Fibroblast of skin of right biceps (primary cell): ENCODE measurements at places on chromosomes 7 and 10.
A peak's percentile ranks its signal among the peaks of the same experiment; 100 is the strongest.

- DNase-seq, result peak; percentile 56
These were observed 47.0 kb downstream of the CCDC71L start for GRCh38 chr7:106613848-106614560.

DNA sequence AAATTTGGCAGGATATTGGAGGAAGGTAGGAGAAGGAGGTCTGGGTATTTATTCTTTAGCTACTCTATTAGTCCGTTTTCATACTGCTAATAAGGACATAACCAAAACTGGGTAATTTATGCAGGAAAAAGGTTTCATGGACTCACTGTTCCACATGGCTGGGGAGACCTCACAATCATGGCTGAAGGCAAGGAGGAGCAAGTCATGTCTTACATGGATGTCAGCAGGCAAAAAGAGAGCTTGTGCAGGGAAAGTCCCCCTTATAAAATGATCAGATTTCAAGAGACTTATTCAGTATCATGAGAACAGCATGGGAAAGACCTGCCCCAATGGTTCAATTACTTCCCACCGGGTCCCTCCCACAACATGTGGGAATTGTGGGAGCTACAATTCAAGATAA, 1.9 kb upstream of the INMT start:
- DNase-seq, result no peak

- DNase-seq, result no peak
These were observed 26.2 kb upstream of the EBLN1 start for GRCh38 chr10:22244001-22244400.

DNA sequence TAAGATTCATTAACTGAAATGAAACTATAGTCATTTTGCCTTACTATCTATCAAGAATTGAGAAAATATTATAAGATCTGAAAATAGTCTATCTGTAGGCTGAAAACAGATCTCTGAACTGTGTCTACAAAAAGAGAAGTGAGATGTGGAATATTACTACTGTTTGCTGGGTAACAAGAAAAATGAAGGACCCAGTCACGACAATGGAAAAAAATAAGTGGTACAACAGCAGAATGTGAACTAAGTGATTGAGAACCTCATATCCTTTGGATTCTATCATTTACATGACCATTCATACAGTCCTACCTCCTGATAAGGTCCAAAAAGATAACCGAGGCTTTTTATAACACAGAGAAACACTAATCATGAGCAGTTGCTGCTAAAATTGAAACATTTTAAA, 94.3 kb downstream of the UBE2H start:
- DNase-seq, result no peak

DNA sequence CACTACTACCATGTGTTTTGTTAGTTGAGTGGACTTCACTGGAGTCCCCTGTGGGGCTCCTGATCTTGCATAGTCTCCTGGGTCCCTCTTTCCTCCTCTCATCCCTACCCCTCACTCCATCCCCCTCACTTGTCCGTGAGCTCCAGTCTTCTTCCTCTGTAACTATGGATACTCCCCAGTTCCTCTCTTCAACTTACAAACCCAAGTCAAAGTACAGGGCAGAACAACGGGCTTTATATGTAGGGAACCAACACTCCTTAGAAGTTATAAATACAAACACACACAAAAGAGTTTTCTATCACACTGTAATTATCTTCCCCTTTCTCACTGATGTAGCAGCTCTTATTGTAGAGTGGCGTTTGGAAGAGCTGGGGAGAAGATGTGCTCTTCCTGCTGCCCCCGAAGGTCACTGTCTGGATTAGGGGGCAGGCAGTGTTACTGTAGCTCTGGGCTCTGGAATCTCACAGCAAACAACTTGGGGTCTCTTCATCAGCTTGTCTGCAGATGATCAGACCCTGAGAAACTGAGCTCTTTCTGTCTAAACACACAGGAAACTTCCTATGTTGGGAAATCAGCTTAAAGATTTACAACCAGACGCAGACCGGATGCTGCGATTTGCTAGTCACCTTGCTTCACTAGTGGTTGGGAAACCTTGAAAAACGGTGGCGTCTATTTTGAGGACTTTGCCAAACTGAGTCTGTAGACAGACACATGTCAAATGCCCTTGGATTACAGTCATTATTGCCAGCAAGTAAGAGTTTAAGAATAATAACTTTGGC, 13.6 kb downstream of the SNX10 start:
- no peak for DNase-seq

GRCh38 chr7:53984776-53985175, 557.4 kb upstream of the VSTM2A start:
- DNase-seq, result no peak

GRCh38 chr7:16114071-16114470, 307.3 kb downstream of the CRPPA start:
- DNase-seq, result no peak

- no peak for DNase-seq
These were observed 580 bp downstream of the EEPD1 start for GRCh38 chr7:36153571-36154097.

GRCh38 chr7:99713995-99714570, 20.9 kb downstream of the CYP3A7 start:
- DNase-seq, result no peak

DNA sequence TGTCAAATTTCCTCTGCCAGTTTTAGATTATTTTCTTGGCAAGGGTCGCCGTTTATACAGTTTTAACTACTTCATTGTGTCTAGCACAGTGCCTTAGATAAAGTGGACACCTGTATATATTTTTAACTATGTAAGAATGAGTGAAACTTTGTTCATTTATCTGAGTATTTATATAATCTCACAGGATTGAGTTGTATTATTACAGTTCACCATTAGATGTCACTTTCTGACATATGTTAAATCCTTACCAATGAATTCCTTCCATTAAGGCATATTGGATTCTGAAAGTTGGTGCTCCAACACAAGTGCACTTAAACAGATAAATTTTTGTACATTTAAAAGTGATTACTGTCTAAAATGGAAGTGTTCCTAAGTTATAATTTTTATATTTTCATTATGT, 43.0 kb downstream of the ZMYND11 start:
- DNase-seq, result peak; percentile 34

GRCh38 chr7:138352570-138353461, 107.2 kb upstream of the TRIM24 start:
- no peak for DNase-seq

- DNase-seq, result peak; percentile 61
These were observed 15.2 kb upstream of the FZD1 start for GRCh38 chr7:91248996-91249395.

- DNase-seq, result no peak
These were observed 267.2 kb upstream of the MGMT start for GRCh38 chr10:129199826-129200225.

- no peak for DNase-seq
These were observed 109.4 kb upstream of the ZMIZ1 start for GRCh38 chr10:78959217-78959923.

DNA sequence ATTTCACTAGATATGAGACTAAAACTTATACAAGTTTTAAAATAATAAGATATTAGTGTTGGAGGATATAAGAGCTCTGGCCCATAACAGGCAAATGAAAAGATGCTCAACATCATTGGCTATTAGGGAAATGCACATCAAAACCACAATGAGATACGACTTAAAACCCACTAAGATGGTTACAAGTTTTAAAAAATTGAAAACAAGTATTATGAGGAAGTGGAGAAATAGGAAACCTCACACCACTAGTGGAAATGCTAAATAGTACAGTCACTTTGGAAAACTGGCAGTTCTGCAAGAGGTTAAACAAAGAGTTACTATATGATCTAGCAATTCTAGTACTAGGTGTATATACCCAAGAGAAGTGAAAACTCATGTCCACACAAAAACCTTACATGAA, 17.2 kb downstream of the PANK1 start:
- no peak for DNase-seq

DNA sequence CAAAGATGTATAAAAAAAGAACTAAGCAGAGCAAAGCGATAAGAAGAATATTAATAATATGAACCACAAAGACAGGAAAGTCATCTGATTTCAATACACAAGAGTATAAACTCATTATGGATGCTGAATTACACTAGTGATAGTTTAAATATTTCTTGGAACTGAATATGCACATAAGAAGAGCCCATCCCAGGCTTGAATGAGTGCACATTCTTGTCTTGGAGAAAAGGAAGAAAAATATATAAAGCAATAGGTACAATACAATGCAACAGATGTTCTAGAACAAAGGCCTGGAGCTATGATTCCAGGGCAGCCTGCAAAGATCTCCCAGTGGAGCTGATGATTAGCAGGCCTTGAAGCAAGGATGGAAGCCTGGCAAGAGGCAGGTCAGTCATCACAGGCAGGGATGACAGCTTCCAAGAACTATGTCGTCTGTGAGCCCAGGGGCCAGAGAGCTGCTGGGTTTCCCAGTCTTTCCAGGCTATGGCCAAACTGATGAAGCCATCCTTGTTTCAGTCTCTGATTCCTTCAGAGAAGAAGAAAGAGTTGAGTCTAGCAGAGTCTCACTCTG, 277.6 kb downstream of the KCNMA1 start:
- peak; percentile 66 for DNase-seq

DNA sequence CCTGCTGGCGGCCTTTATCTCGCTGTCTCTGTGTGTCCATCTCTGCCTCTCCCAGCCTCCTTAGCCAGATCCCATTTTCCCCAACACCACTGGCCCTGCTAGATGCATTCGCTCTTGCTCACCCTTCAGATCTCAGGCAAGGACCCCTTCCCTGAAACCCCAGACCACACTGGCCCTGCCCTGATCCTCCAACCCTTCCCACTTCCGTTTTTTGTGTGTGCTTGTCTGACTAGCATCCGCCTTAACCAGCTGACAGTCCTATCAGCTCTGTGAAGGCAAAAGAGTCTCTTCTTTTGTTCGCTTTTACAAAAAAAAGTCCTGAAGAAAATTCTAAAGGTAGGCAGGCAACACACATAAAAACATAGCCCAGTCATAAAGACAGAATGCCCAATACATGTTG, 28.7 kb downstream of the CHST15 start:
- no peak for DNase-seq

DNA sequence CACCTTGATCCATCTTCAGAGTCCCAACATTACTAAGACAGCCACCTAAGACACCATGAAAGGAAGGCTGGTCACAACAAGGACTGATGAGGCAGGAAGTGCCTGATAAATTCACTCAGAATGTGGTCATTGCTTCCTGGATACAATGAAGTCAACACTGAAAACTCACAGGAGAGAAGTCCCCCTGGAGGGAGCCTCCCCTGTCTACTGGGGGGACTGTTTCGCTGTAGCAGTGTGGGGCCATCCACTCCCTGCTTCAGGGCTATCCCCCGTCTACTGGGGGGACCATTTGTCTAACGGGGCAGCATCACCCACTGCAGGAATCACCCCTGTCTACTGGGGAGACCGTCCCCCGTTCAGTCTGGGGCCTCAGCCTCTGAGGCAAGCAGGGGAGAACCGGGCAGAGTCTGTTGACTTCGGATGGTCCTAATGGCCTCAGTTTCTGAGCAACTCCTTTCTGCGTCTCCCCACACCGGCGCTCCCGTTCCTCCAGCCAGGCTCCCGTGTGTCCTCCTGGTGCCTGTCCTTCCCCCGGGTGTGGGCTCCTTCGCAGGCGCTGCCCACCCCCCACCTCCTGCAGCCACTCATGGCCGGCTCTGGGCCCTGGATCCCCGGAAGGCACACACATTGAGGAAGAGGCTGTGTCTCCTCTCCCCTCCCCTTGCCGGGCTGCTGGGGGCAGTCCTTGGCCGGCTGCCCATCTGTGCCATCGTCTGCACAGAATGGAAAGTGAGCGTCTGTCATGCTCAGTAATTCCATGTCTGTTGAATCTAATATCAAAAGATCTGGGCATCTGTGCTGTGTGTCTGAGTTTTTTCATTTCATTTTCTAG, 59.9 kb upstream of the DNAJB6 start:
- DNase-seq, result peak; percentile 67

DNA sequence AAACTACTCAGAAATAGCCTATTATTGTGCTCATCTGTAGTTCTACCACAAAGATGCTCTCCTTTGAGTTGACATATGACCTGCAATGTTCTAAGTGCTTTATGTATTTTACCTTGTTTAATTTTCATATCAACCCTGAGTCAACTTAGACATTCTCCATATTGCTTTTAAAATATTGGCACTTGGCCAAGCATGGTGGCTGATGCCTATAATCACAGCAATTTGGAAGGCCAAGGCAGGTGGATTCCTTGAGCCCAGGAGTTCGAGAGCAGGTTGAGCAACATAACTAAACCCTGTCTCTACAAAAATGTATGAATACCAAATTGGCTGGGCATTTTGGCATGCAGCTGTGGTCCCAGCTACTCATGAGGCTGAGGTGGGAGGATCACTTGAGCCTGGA, 50.6 kb downstream of the PRKG1 start:
- DNase-seq, result no peak

DNA sequence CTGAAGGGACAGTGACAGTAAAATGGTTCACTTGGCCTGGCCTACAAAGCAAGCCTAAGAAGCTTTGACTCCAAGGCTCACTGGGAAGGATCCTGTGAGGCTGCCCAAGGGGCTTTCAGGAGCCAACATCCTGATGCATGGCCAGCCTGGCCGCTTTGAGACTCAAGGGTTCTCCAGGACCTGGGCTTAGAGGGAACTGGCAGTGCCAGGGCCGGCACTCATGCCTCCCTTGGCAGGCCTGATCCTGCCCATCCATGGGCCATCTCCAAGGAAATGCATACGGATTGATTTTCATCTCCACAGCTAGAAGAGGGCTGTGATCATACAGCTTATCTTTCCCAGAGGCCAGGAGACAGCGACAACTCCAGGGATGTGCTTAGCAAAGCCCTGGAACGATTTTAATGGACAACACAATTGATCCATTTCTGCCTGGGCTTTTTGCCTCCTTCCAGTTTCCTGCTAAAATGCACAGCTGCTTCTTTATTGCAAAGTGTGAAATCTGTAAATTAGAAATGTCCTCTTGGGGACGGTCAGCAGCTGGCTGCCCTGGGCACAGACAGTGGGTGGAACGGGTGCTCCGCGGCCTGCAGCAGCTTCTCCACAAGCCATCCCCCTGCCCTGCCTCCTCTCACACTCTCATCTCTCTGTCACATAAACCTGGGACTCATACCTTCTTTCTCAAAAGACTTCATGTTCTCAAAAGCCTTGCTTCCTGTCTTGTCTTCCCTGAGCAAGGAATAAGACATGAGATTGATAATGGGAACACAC, 288.5 kb downstream of the GRID1 start:
- no peak for DNase-seq

DNA sequence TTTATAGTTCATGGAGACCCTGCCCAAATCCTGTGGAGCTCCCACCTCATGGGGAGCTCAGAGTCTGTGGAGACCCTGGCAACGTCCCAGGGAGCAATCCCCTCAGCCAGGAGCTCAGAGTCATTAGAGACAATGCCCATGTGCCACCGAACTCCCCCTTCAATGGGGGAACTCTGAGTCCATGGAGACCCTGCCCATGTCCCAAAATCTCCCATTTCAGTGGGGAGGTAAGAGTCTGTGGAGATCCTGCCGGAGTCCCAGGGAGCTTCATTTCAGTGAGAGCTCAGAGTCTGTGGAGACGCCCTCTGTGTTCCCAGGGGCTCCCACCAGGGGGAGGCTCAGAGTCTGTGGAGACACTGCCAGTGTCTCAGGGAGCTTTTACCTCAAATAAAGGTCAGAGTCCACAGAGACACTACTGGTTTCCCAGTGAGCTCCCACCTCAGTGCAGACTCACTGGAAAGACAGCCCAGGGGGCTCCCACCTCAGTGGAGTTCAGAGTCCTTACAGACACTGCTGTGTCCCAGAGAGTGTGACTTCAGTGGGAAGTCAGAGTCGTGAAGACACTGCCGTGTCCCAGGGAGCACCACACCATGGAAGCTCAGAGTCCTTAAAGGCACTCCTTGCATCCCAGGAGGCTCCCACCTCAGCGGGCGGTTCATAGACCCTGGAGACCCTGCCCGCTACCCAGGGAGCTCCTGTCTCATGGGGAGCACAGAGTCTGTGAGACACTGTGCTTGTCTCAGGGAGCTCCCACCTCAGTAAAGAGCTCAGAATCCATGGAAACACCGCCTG, 5.0 kb downstream of the MYO1G start:
- DNase-seq, result no peak
